ENCODE measurements at places on chromosomes 7 and 10. TPM values are rescaled to one million over a fixed set of nuclear protein-coding genes. Genes with fewer than 3 reads are reported as not detected.

The HOXA3 gene
- total RNA-seq = 7.2 TPM

GRCh38 chr10:120580918-120581895 is 124.2 kb downstream of the PLPP4 start:
- DNase-seq = no peak

The MRLN gene
- total RNA-seq = not detected

DNA sequence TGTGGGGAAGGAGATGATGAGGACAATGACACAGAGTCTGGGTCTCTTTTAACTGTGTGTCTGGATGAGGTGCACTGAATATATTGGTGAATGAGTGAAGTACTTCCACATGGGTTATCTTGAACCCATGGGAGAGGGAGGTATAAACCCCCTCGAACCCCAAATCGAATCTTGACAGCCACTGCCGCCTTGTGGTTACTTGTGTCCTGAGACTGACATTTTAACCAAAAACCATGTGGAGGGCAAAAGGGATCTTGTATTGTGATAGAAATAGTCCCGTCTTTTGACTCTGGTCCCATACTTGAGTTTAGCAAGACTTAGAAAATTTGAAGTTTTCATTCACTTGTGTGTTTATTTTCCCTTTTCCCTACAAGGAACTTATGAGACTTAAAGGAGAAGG is 283.3 kb downstream of the PHTF2 start:
- no peak for DNase-seq

- no peak for DNase-seq
Measured at GRCh38 chr10:58857251-58857805, 319.1 kb upstream of the PHYHIPL start.

- DNase-seq = no peak
Measured at GRCh38 chr7:67636348-67637022, 639.9 kb downstream of the TYW1 start.

The INA gene
- 0.10 TPM for total RNA-seq
